ENCODE measurements at places on chromosomes 5 and 9.

DNA sequence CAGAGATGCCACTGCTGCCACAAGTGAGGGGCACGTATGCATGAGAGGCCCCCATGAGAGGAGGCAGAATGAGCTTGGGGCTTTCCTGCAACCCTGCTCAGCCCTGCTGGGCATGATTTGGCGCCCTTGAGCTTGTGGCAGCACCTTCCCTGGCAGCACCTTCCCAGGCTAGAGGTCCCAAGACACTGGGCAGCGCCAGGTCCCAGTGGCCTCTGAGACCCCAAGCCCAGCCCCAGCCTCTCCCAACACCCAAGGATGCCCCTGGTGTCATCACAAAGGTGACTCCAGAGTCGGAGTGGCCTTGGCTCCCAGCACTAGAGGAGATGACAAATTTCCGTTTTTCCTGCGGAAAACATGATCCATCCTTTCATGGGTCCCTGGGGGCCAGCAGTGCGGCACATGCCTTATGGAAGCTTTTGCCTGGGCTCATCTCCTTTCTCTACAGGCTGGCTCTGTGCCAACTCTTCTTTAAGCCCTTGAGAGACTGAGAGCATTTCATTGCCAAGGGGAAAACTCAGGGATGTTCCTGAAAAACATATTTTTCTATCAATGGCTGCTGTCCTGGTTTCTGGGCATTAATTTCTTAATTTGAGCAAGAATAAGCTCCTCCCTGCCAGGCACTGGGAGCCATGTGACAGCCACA lies 77.1 kb upstream of the ADAMTS2 start:
- no peak for DNase-seq

GRCh38 chr5:100693481-100693880 lies 158.3 kb downstream of the FAM174A start:
- no peak for DNase-seq

DNA sequence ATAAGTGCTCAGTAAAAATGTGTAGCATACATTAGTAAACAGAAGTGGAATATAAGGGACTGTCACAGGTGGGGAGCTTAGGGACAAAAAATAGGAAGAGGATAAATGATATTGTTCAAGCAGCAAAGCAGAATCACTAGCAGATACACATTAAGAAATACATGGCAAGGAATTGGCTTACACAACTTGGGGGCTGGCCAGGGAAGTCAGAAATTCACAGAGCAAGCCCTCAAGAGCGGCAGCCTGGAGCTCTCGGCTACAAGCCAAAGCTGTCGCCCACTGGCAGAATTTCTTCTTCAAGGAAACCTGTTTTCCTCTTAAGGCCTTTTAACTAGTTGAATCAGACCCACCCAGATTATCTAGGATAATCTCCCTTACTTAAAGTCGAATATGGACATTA lies 73.0 kb upstream of the SMIM23 start:
- DNase-seq, result no peak

DNA sequence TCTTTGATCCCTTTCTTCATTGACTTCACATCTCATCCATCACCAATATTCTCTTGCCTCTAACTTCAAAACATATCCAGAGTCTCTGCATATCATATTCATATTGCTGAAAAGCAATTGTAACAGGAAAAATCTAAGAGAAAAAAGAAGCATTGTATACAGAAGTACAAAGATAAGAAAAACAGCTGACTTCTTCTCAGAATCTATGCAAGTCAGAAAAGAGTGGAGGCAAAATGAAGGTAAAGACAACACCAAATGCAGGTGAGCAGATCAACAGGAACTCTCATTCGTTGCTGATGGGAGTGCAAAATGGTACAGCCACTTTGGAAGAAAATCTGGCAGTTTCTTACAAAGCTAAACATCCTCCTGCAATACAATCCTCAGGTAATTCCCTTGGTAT lies 155.6 kb downstream of the PHF2 start:
- no peak for DNase-seq

DNA sequence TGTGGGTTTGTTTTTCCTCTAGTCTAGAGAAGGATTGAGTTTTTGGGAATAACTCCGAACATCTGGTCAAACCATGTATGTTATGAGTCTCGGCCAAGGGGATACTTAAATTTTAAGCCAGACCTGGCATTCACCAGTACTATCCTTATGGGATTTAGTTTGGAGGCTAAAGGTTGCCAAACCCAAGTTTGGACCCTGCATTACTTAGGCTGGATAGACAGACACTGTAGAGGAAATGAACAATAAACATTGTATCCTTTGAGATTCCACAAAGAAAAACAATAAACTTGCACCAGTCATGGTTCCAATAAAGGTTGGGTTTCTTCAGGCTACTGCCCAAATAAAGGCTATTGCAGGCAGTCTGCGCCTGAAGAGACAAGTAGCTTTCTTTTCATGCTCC lies 296.7 kb upstream of the MEF2C start:
- no peak for DNase-seq

DNA sequence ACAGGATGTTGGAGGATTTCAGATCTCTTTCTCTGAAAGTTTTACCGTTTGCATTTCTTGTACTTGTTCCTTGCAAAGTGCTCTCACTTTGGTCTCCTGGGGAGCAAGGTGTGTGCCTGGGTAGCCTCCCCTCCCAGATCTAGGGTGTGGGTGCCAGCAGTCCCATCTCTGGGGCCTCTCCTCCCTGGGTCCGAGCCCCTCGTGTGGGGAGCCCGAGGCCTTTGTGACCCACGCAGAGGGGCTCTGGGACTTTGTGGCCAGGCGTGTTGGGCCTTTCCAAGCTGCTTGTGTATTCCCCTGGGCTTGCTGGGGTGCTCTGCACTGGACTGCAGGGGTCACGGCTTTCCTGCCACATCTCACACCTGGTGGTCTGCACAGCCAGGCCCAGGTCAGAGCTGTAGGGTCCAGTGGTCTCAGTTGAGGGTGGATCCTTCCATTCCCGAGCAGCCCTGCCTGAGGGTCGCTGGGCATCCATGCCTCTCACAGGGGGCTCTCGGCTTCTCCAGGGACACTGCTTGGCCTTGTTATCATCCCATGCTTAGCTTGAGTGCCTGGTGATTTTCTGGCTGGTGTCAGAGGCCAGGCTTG lies 96.3 kb downstream of the CACNA1B start:
- no peak for DNase-seq

DNA sequence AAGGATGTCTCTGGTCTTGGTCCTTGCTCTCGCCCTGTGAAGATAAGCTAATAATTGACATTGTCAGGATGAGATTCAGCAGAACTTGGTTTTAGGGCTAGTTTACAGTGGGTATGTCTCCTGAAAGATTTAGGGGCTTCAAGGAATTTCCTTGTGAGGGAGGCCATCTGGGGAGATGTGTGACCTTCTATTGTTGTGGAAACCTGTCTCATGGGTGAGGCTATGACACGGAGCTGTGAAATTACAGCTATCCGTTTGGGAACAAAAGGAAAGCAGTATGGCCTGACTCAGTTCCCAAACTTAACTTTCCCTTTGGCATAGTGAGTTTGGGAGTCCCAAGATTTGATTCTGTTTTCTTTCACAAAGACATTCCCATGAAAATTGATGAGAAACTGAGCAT lies 142.0 kb downstream of the PARP8 start:
- no peak for DNase-seq

- no peak for DNase-seq
Observed at GRCh38 chr9:133731876-133732638, 6.1 kb downstream of the SARDH start.

- no peak for DNase-seq
Observed at GRCh38 chr9:136840140-136840876, 2.0 kb upstream of the AJM1 start.

GRCh38 chr5:73615085-73615484 lies 10.9 kb upstream of the ARHGEF28 start:
- peak; percentile 73 for DNase-seq

DNA sequence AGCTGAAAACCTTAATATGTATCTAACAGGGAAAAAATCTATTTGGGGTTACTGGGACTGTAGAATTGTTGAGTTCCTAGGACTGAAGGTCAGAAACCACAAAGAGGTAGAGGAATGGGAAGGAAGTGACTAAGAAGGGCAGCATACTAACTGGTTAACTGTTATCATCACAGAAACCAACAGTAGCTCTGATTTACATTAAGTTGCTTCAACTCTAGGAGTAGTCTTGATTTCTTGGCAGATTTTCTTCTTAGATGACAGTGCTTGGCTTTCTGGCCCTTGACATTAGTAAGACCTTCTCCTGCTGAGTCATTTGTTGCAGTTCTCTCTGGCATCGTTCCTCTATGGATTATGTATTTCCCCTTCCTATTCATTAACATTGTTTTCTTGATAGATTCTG lies 116.1 kb upstream of the RASA1 start:
- DNase-seq, result peak; percentile 52

- no peak for DNase-seq
Observed at GRCh38 chr5:57687596-57687995, 205.0 kb upstream of the ACTBL2 start.

GRCh38 chr5:136886608-136887007 lies 521.3 kb upstream of the TRPC7 start:
- no peak for DNase-seq

GRCh38 chr5:107241841-107242240 lies 428.9 kb downstream of the EFNA5 start:
- no peak for DNase-seq

DNA sequence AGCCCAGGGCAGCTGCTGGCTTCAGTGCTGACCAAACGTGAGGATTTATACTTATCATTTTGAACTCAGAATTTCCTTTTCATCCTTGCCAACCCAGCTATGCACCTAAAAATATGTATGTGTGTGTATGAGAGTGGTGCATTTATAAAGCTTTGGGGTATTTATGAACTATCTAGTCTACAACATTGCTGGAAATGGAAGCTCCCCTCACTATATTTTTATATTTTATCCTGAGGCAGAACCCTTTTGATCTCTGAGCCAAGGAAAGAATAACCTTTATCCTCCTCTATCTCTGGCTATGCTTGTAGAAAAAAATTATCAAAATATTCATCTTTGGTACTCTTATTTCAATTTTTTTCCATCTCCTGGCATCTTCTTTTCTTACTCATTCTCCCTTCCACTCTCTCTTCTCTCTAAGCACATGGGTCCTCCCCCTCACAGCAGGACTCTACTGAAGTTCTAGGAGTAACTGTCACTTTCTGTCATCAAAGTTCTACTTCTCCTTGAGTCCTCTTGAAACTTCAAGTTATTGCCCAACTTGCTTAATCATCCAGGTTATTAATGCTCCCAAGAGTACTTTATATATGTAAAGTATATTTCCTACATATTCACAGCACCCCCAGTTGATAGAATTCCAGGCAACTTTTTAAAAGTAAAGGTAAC lies 190.9 kb downstream of the HINT1 start:
- no peak for DNase-seq

DNA sequence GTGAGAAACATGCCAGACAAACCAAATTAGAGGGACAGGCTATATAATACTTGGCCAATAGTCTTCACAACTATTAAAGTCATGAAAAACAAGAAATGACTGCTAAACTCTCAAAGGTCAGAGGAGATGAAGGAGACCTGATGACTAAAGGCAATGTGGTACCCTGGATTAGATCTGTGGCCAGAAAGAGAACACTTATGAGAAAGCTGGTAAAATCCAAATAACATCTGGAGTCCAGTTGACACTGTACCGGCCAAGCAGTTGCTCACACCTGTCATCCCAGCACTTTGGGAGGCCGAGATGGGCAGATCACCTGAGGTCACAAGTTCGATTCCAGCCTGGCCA lies 24.4 kb downstream of the ATOX1 start:
- no peak for DNase-seq

DNA sequence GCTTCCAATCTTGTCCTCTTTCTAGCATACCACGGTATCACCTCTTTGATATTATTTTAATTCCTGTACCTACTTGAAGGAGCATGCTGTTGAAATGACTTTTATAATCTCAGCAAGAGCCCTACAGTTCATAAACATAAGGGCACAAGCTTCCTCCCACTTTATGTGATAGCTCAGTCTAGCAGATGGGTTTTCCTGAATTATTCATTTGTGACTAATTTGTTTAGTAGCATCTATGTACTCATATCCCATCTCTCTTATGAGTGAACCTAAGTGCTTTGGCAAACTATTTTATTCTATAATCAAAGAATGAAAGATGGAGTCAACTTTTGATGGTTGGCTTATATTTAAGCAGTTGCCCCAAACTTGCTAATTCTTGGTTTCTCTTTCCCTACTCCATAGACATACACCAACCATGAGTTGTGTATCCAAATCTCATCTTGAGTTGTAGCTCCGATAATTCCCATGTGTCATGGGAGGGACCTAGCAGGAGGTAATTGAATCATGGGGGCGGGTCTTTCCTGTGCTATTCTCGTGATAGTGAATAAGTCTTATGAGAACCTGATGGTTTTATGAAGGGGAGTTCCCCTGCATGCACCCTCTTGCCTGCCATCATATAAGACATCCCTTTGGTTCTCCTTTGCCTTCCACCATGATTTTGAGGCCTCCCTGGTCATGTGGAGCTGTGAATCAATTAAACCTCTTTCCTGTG lies 17.7 kb downstream of the TXNDC8 start:
- no peak for DNase-seq

GRCh38 chr9:126690431-126691051 lies 76.8 kb downstream of the LMX1B start:
- DNase-seq, result no peak

GRCh38 chr5:31415009-31415923 lies 116.6 kb downstream of the DROSHA start:
- no peak for DNase-seq

GRCh38 chr9:34964458-34964857 lies 6.4 kb downstream of the PHF24 start:
- no peak for DNase-seq

DNA sequence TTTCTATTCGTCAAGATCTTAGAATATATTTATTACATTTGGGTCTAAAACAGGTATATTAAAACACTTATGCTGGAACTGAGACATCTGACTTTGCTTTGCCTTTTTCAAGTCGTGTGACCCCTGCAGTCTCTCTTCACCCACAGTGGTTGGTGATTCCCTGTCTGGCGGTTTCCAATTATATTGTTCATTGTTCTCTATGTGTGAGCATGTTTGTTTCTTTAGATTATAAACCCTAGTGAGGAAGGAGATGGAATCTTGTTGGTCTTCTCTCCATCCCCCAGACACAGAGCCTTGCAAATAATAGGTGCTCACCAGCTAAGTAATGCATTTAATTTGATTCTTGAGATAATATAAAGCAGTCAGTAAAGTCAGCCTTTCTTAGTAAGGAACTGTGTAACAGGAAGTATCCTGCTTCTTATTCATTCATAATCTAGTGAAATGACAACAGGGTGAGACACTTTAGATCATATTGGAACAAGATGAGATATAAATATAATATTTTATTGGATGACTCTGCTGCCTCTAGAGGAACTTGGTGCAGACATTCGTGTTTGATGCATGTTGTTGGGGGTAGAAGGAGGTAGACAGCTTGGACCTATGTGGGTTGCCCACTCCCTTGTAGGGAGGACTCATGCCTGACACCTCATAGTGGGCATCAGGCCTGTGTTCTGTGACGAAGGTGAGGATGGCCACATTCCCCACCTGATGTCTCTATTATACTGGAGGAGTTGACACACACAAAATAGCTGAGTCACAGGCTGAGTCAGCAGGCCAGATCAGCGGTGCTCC lies 88.1 kb downstream of the FGF1 start:
- peak; percentile 85 for DNase-seq

- DNase-seq, result no peak
Observed at GRCh38 chr5:95770830-95771708, 39.9 kb downstream of the RHOBTB3 start.

- DNase-seq, result no peak
Observed at GRCh38 chr9:23117616-23118015, 671.0 kb downstream of the DMRTA1 start.

All from keratinocyte (primary cell).